Body of pancreas (tissue), 4 donors: ENCODE measurements at places on chromosomes 7 and 10. TPM values are rescaled to one million over a fixed set of nuclear protein-coding genes. Genes with fewer than 3 reads are reported as not detected.

Gene RAMP3
- 14.0 TPM for total RNA-seq

DNA sequence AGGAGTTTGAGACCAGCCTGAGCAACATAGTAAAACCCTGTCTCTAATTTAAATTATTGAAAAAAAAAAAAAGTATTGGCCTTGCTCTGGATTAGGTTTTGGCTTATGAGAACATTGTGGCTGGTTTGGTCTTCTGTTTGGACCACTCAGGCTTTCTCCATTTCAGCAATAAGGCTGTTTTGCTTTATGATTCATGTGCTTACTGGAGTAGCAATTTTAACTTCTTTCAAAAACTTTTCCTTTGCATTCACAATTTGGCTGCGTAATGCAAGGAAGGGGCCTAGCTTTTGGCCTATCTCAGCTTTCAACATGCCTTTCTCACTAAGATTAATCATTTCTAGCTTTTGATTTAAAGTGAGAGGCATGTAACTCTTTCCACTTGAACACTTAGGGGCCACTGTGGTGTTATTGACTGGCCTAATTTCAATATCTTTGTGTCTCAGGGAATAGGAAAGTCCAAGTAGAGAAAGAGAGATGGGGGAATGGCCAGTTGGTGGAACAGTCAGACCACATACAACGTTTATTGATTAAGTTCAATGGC is 38.0 kb upstream of the SRPK2 start:
- H3K27ac ChIP-seq, result no peak overlapping the region
- H3K4me1 ChIP-seq, result peaks cover 17% of the 10 kb centered on the region
- no peak overlapping the region for H3K4me3 ChIP-seq
- no peaks in the 10 kb centered on the region for H3K36me3 ChIP-seq
- no peak for DNase-seq
- no peaks in the 10 kb centered on the region for H3K27me3 ChIP-seq

Gene DCLRE1C
- total RNA-seq, result 4.7 TPM

DNA sequence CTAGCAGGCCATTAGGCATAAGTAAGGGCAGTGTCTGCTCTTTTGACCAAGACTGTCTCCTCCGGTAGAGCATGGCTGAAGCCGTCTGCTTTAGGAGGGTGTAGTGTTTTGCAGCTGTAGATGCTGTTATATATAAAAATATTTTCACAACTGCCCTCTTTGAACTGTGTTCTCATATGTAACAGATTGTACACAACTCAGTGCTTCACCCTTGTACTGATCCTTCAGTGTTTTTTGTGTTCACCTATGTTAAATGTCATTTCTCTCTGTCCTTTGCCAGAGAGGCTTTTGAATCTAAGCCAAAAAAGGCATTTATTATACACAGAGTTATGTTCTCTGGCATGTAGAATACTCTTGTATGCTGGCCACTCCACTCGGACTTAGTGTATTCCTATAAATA is 135.5 kb downstream of the BICC1 start:
- DNase-seq, result no peak
- H3K4me3 ChIP-seq, result no peak overlapping the region
- H3K36me3 ChIP-seq, result no peaks in the 10 kb centered on the region
- peaks cover 15% of the 10 kb centered on the region for H3K4me1 ChIP-seq

Gene BAMBI
- total RNA-seq, result 26.0 TPM

Gene HELLS
- total RNA-seq, result 3.0 TPM

Gene CCDC3
- total RNA-seq, result 17.1 TPM

Gene VWDE
- total RNA-seq, result 2.6 TPM

GRCh38 chr10:68053553-68053952 is 21.5 kb downstream of the HERC4 start:
- no peaks in the 10 kb centered on the region for H3K4me1 ChIP-seq
- H3K27me3 ChIP-seq, result no peaks in the 10 kb centered on the region
- DNase-seq, result no peak
- H3K27ac ChIP-seq, result no peak overlapping the region
- H3K36me3 ChIP-seq, result no peaks in the 10 kb centered on the region

Gene PON3
- total RNA-seq, result 7.0 TPM

DNA sequence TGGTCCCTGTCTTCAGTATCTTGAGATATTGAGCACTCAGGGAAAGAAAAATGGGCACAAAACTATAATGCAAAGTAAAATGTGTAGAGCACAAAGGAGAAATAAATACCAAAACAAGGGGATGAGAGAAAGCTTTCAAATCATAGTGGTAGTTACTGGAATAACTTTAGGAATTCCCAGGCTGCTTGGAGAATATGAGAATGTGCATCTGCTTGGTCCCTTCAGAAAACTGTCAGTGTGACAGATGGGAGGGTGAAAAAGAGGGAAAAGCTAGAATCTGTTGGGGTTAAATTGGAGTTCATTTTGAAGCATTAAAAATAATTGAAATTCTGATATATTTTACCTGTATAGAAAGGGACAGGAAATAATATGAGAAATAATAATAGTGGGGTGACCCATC is 15.3 kb downstream of the ST7 start:
- H3K27me3 ChIP-seq, result no peaks in the 10 kb centered on the region
- DNase-seq, result no peak
- H3K4me3 ChIP-seq, result no peak overlapping the region
- H3K27ac ChIP-seq, result no peak overlapping the region
- no peaks in the 10 kb centered on the region for H3K36me3 ChIP-seq
- peaks cover 22% of the 10 kb centered on the region for H3K4me1 ChIP-seq

DNA sequence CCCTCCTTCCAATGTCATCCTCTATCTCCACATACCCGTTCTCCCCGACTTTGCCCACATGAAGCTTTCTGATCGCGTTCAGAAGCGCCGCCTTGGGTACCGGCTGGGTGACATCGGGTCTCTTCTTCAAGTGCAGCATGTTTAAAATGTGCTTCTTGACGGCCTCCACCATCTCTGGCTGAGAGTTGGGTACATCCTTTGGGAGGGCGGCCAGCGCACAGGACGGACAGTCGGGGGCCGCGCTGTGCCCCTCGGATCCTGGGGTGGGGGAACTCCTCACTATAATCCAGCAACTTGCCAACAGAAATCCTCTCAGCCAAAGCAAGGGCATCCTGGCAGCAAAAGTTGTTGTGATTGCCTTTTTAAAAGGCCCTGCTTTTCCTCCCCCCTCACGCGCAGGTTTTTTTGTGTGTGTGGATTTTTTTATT is 2.8 kb downstream of the INHBA start:
- H3K4me1 ChIP-seq, result peaks cover 21% of the 10 kb centered on the region
- no peak overlapping the region for H3K27ac ChIP-seq
- no peak for DNase-seq
- no peak overlapping the region for H3K4me3 ChIP-seq
- H3K36me3 ChIP-seq, result no peaks in the 10 kb centered on the region

Gene GRM3
- total RNA-seq, result not detected

DNA sequence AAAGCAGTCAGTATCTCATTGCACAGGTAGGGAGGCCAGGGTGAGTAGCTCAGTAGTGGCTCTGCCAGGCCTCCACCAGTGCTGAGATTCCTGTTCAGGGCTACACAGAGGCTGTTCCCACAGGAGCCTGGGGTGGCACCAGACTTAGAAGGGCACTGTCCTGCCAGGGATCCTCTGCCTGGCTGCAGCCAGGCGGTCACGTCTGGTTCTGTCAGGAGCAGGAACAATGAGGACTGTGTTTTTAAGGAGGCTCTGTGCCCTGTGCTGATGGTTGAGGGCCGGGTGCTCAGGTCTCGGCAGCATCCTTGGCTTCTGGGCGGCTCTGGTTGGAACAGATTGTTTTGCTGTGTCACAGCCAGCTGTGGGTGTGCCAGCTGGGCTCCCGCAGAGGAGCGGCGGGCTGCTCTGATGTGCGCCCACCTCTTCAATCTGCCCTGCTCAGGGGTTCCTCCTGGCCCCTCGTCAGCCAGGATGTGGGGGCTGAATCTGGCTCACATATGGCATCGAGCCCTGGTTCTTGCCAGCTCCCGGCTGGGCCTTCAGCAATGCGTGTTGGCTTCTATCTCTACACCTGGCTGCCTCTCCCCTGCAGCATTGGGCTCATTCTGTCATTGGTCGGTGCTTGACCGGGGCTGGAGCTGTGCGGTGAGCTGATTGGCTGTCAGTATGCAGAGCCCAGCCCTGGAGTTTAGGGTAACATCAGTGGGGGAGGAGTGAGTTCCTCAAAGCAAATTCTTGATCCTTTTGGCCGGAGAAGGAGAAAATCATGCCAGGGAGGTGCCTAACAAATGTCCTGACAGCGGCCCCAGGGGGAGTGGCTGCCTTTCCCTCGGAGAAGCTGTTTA is 41.2 kb downstream of the TACR2 start:
- H3K4me3 ChIP-seq, result no peak overlapping the region
- H3K27me3 ChIP-seq, result no peaks in the 10 kb centered on the region
- DNase-seq, result peak; percentile 57
- no peaks in the 10 kb centered on the region for H3K36me3 ChIP-seq

DNA sequence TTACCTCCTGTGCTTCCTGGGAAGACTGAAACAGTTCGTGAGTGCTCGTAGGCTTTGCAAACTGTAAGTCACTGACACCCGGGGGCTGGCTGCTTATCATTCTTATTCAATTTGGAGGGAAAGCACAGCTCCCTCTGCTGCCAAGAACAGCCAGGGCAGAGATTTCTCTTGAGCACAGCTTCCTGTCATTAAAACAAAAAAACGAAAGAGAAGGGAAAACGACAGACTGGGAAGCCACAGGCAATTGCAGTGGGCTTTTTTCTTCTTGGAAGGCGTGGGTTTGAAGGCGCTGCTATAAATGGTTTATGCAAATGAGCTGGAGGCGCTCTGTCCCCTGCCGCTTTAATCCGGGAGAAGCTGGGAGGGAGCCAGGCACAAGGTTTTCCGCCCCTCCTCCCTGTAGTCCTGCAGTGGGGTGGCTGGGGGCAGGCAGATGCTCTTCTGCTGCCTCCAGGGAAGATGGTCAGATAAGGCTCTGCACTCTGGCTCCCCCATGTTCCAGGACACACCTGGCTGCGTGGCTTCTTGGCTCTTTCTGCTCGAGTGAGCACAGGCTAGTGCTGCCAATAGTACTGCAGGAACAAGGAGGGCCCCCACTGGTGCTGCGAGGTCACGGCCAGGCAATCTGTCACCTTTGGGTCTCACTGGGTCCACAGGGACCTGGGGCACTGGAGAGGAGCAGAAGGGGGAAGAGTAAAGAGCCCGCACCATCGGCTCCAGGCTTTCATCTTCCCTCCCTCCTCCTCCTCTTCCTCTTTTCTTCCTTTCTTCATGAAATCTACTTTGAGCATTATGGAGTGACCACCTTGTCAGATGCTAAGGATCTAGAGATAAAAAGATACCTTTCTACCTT is 49.5 kb downstream of the NEURL1 start:
- no peak for DNase-seq
- H3K4me3 ChIP-seq, result no peak overlapping the region
- H3K27ac ChIP-seq, result no peak overlapping the region
- H3K27me3 ChIP-seq, result no peaks in the 10 kb centered on the region
- H3K4me1 ChIP-seq, result peaks cover 60% of the 10 kb centered on the region

Gene TMEM225B
- total RNA-seq, result not detected

DNA sequence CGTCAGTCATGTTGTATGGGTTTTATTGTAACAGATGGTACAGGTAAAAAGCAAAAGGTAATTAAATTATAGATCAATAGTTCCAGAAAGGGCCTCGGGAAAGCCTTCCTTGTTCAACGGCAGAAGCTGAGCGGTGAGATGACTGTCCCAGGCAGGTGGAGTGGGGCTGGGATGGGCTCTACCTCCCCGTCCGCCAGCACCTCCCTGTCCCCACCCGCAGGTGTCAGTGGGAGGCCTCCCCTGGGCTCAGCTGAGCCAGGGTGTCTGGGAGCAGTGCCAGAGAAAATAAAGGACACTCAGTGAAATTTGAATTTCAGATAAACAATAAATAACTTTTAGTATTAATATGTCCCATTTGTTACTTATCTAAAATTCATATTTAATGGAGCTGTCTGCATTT is 58.9 kb downstream of the CLRN3 start:
- no peak overlapping the region for H3K4me3 ChIP-seq
- no peak for DNase-seq
- H3K27me3 ChIP-seq, result no peaks in the 10 kb centered on the region
- H3K4me1 ChIP-seq, result no peaks in the 10 kb centered on the region

Gene TRIM50
- 22.3 TPM for total RNA-seq

- no peak overlapping the region for H3K4me3 ChIP-seq
- DNase-seq, result no peak
- H3K27ac ChIP-seq, result no peak overlapping the region
- H3K36me3 ChIP-seq, result no peaks in the 10 kb centered on the region
- peaks cover 26% of the 10 kb centered on the region for H3K4me1 ChIP-seq
- no peaks in the 10 kb centered on the region for H3K27me3 ChIP-seq
Observed at GRCh38 chr7:99557196-99557607, 1.2 kb upstream of the ZNF655 start.

- DNase-seq, result no peak
- H3K4me3 ChIP-seq, result no peak overlapping the region
- H3K27ac ChIP-seq, result no peak overlapping the region
- H3K4me1 ChIP-seq, result peaks cover 5% of the 10 kb centered on the region
- H3K27me3 ChIP-seq, result no peaks in the 10 kb centered on the region
Observed at GRCh38 chr10:126012485-126012884, 116.1 kb downstream of the FANK1 start.

GRCh38 chr7:153446490-153446889 is 605.7 kb upstream of the DPP6 start:
- no peak overlapping the region for H3K27ac ChIP-seq
- DNase-seq, result no peak
- H3K36me3 ChIP-seq, result no peaks in the 10 kb centered on the region
- no peaks in the 10 kb centered on the region for H3K4me1 ChIP-seq
- no peaks in the 10 kb centered on the region for H3K27me3 ChIP-seq

DNA sequence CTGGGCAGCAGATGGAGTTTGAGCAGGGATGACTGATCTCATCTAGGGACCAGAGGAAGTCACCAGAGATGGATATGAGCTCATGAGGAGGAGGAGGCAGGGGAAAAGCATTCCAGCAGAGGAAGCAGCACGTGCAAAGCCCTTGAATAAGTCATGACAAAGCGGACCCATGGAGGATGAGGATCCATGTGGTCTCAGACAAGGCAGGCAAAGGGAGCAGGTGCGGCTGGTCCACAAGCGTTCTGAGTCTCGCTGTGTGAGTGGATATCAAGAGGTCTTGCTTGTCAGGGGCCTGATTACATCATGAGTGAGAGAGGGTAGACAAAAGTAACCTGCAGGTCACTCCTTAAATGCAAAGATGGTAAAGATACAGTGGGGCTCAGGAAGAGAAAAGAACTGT is 307.6 kb downstream of the GRID1 start:
- H3K4me3 ChIP-seq, result no peak overlapping the region
- H3K4me1 ChIP-seq, result no peaks in the 10 kb centered on the region
- H3K27ac ChIP-seq, result no peak overlapping the region
- H3K27me3 ChIP-seq, result no peaks in the 10 kb centered on the region
- H3K36me3 ChIP-seq, result no peaks in the 10 kb centered on the region

GRCh38 chr10:117621795-117622420 is 79.4 kb downstream of the EMX2 start:
- no peaks in the 10 kb centered on the region for H3K4me1 ChIP-seq
- no peaks in the 10 kb centered on the region for H3K27me3 ChIP-seq
- no peak overlapping the region for H3K4me3 ChIP-seq
- no peak overlapping the region for H3K27ac ChIP-seq
- DNase-seq, result no peak

Gene AGBL3
- 2.6 TPM for total RNA-seq
